ENCODE measurements at places on chromosomes 3 and 15.

DNA sequence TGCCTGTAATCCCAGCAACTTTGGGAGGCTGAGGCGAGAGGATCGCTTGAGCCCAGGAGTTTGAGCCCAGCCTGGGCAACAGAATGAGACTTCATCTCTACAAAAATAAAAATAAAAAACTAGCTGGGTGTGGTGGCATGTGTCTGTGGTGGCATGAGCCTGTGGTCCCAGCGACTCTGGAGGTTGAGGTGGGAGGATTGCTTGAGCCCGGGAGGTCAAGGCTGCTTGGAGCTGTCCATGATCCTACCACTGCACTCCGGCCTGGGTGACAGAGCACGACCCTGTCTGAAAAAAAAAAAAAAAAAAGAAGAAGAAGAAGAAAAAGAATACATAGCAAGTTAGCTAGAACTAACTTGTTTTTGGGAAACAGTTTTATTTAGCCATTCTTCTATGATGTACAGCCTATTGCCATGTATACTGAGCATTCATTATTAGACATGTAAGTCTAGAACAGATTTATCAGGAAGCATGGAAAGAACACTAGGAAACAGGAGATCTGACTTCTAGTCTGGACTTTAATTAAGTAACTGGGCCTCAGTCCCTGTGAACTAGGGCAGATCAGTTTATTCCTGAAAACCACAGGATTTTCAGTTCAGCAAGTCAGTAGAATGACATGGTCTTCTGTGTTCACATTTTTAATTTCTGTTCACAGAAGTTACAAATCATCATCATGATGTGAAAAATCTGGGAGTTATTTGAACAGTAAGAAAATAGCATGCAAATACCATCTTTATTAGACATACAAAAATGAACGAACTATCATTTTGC lies 65.5 kb downstream of the KAT2B start:
- DNase-seq = no peak

DNA sequence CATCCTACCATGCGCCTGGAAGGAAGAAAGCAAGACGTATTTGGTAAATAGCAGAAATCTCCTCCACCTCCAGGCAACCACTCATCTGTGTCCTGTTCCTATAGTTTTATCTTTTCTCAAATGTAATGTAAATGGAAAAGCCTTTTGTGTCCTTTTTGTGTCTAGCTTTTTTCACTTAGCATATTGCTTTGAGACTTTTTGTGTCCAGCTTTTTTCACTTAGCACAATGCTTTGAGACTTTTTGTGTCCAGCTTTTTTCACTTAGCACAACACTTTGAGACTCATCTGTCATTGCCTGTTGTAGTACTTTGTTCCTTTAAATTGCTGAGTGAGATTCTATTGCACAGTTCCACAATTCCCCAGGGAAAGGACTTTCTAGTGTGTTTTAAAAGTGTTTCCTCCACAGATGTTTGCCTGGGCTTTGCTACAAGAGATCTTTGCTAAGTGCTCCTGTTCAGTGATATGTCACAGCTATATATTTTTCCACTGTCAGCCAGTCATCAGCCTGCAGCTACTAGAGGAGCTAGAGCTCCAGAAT lies 27.9 kb upstream of the MUC13 start:
- DNase-seq = no peak

GRCh38 chr3:79258479-79258878 lies 509.3 kb downstream of the ROBO1 start:
- DNase-seq = no peak

DNA sequence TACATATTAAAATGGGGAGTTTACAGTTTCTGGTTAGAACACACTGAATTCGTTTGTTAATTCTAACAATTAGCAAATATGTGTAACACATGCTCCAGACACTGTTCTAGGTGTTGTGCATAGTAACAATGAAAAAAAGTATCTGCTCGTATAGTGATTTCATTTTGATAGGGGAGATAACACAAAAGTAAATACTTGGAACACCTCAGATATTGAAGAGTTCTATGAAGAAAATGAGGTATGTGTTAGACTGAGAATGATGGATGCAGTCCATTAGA lies 6.8 kb upstream of the TMF1 start:
- DNase-seq = no peak

DNA sequence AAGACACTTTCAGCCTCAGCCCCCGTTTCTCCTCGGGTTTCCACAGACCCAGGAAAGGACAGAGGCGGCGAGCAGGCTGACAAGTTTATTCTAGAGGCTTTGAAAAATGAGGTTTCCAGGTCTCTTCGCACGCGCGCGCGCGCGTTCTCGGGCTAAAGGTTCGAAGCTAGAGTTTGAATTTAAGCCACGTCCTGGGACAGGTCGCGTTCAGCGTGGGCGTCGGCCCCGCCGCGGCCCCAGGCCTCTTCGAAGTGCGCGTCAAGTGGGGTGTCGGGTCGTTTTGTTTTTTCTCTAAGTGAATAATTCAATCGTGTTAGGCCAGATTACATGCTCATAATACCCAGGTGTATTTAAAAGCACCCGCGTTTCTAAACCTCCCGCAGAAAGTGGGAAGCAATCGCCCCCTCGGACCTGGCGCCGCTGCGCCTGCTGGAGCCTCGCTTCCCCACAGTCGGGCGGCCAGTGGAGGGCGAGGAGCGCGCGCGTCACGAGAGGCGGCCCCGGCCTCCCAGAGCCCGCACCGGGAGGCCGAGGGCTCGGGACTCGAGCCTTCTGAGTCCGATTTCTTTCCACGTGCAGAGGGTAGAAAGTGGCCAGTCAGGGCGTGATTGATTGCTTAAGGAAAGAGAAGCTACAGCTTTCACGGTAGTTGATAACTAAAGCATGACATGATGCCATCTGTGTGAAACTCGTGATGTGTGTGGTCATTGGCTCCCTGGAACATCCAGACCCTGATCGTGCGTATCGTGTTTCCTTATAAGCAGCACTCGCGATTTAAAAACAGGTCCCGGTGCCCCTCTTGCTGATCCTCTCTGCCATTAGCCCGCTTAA lies 15.8 kb upstream of the SOX2 start:
- DNase-seq = no peak

- DNase-seq = no peak
Observed at GRCh38 chr3:165434516-165434915, 238.3 kb upstream of the SLITRK3 start.

- no peak for DNase-seq
Observed at GRCh38 chr3:27661797-27662196, 60.3 kb downstream of the EOMES start.

DNA sequence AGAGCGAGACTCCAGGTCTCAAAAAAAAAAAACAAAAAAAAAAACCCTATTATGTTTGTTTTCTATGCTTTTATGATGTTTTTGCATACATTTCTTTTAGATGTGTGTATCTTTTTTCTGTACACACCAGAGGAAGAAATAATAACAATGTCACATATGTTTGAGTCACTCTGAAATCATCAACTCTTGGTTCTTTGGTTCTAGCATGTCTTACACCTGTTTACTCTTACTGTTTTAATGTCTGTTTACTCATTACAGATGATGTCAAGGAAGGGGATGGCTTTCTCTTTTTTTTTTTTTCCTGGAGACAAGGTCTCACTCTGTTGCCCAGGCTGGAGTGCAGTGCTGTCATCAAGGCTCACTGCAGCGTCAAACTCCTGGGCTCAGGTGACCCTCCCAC lies 24.1 kb downstream of the RHOA start:
- DNase-seq = no peak

DNA sequence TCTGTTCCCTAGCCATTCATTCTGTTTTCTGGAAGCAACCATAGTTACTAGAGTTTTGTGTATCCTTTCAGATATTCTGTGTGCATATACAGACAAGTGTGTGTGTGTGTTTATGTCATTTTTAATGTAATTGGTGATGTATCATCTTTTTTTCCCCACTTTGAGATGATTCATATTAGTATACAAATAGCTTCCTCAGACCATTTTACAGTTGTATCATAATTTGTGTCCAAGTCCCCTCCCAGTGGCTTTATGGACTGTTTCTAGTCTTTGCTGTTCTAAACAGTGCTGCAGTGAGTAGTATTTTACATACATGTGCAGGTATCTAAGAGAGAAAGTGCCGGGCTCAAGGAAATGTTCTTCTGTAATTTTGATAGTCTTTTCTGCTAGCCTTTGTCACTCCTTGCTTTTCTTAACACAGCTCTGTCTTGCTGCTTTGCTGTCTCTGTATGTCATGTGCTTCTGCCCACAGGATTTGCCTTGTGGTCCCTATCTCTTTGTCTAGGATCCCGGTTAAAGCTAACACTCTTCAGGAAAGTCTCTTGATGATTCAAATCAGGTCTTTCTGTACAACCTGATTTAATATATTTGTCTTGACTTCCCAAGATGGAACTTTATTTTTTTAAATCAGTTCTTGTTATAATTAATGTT lies 31.5 kb upstream of the FBXL22 start:
- no peak for DNase-seq

DNA sequence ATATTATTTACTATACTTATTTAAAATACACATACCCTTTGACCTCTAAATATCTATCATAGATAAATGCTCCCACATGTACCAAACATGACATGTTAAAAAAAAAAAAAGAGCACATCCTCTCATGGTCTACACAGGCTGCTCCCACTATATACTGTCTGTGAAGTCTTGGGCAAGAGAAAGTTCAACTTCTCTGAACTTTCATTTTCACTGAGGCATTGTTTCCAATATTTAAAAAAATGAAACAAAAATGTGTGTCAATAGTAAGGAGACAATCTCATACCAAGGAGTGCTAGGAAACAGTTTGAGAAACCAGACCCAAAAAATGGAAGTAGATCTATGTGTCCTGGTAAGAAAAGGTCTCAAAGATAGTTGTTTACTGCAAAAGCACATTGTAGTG lies 29.3 kb downstream of the SLC4A7 start:
- no peak for DNase-seq

DNA sequence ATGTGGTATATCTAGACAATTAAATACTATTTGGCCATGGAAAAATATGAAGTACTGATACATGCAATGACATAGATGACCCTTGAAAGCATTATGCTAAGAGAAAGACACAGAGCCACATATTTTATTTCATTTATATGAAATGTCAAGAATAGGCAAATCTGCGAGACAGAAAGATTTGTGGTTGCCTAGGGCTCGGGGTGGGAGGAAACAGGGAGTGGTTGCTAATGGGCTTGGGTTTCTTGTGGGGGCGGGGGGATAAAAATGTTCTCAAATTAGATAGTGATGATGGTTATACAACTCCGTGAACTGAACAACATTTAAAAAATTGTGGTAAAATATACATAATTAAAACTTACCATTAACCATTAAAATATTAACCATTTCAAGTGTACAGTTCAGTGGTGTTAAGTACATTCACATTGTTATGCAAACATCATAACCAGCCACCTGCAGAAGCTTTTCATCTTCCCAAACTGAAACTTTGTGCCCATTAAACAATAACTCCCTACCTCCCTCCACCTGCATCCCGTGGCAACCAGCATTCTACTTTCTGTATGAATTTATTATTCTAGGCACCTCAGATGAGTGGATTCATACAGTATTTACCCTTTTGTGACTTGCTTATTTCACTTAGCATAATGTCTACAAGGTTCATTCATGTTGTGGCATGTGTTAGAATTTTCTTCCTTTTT lies 24.3 kb upstream of the ANP32A start:
- DNase-seq = no peak

- no peak for DNase-seq
Observed at GRCh38 chr15:50143255-50143860, 24.3 kb upstream of the ATP8B4 start.

DNA sequence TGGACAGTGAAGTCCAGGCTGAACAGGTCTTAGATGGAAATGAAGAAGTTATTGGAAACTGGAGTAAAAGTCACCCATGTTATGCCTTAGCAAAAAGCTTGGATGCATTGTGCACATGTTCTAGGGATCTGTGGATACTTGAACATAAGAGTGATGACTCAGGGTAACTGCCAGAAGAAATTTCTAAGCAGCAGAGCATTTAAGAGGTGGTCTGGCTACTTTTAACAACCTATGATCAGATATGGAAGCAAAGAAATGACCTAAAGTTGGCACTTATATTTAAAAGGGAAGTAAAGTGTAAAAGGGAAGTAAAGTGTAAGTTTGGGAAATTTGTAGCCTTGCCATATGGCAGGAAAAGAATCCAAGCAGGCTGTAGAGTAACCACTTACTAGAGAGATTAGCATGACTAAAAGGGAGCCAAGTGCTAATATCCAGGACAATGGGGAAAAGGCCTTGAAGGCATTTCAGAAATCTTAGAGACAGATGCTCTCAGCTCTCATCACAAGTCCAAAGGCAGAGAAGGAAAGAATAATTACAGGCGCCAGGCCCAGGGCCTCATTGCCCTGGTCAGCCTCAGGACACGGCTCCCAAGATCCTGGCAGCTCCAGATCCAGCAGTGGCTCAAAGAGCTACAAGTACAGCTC lies 73.9 kb upstream of the KCNH8 start:
- DNase-seq = no peak

GRCh38 chr3:29279286-29279685 lies 1.6 kb upstream of the RBMS3 start:
- DNase-seq = no peak

DNA sequence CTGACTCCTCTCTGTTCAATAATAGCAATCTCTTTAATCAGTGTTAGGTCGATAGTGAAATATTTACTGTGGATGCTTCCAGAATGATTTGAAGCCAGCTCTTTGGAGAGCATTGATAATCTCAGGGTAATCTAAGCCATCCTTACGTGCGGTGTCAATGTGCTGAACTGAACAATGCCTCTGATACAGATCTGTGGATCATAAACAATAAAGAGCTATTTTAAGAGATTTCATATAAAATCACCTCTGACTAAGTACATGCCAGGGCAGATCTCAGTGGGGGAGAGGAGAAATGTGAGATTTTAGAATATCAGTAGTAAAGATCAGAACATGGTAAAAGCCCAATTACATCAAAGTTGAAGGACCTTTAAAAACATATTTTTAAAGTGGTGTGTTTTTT lies 319.3 kb upstream of the GBE1 start:
- no peak for DNase-seq

GRCh38 chr15:77118882-77119321 lies 48.0 kb upstream of the TSPAN3 start:
- DNase-seq = peak; percentile 18

GRCh38 chr3:64384561-64384960 lies 159.3 kb upstream of the PRICKLE2 start:
- DNase-seq = no peak

- DNase-seq = no peak
Observed at GRCh38 chr15:68421115-68421551, 10.8 kb downstream of the ITGA11 start.
